Glutamatergic neuron (in vitro differentiated cells): ENCODE measurements at places on chromosomes 5 and 9.
A peak's percentile ranks its signal among the peaks of the same experiment; 100 is the strongest.

DNA sequence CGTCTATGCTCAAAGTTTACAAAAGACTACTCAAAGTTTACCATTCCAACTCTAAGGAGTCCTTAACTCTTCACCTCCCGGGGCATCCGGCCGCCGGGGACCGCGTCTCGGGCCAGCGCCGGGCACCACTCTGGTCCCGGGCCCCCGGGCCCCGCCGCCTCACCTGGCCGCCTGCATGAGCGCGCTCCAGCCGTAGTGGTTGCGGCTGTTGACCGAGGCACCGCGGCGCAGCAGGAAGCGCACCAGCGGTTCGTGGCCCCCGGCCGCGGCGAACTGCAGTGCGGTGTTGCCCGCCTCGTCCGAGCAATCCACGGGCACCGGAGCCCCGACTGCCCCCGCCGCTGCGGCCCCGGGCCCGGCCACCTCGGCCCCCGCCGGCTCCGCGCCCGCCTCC is 388 bp downstream of the ANKS6 start:
- H3K27me3 ChIP-seq, result peaks cover 6% of the 10 kb centered on the region
- DNase-seq, result no peak
- peak overlapping the region; percentile 31 for H3K4me3 ChIP-seq
- H3K27ac ChIP-seq, result no peak overlapping the region
- H3K36me3 ChIP-seq, result peaks cover 9% of the 10 kb centered on the region

GRCh38 chr5:91794455-91794854 is 411.3 kb upstream of the ARRDC3 start:
- H3K4me1 ChIP-seq, result no peaks in the 10 kb centered on the region
- no peaks in the 10 kb centered on the region for H3K36me3 ChIP-seq
- H3K4me3 ChIP-seq, result no peak overlapping the region
- no peak overlapping the region for H3K27ac ChIP-seq
- H3K27me3 ChIP-seq, result no peaks in the 10 kb centered on the region

GRCh38 chr5:136033848-136034247 is 5.1 kb downstream of the TGFBI start:
- H3K4me3 ChIP-seq, result no peak overlapping the region
- H3K4me1 ChIP-seq, result no peaks in the 10 kb centered on the region
- H3K27me3 ChIP-seq, result peaks cover 3% of the 10 kb centered on the region
- H3K27ac ChIP-seq, result no peak overlapping the region
- no peaks in the 10 kb centered on the region for H3K36me3 ChIP-seq
- no peak for DNase-seq

GRCh38 chr9:130823435-130823834 is 11.6 kb upstream of the ABL1 start:
- peaks cover 6% of the 10 kb centered on the region for H3K27me3 ChIP-seq
- H3K27ac ChIP-seq, result peak overlapping the region; percentile 92
- H3K4me1 ChIP-seq, result peaks cover 30% of the 10 kb centered on the region
- no peak for DNase-seq

- no peak overlapping the region for H3K4me3 ChIP-seq
- no peak overlapping the region for H3K27ac ChIP-seq
- no peaks in the 10 kb centered on the region for H3K4me1 ChIP-seq
- DNase-seq, result no peak
Observed at GRCh38 chr9:125540497-125540896, 166.5 kb downstream of the MAPKAP1 start.
